Activated T-cell treated with anti-CD3 and anti-CD28 coated beads for 4 hours (primary cell): ENCODE measurements at places on chromosomes 16 and 17.

GRCh38 chr16:85891776-85892166 is 7.2 kb upstream of the IRF8 start:
- no peak for DNase-seq

- DNase-seq = no peak
Observed at GRCh38 chr17:57726838-57727237, 18.3 kb downstream of the CCDC182 start.

- no peak for DNase-seq
Observed at GRCh38 chr16:58651965-58652348, 22.3 kb upstream of the CNOT1 start.

DNA sequence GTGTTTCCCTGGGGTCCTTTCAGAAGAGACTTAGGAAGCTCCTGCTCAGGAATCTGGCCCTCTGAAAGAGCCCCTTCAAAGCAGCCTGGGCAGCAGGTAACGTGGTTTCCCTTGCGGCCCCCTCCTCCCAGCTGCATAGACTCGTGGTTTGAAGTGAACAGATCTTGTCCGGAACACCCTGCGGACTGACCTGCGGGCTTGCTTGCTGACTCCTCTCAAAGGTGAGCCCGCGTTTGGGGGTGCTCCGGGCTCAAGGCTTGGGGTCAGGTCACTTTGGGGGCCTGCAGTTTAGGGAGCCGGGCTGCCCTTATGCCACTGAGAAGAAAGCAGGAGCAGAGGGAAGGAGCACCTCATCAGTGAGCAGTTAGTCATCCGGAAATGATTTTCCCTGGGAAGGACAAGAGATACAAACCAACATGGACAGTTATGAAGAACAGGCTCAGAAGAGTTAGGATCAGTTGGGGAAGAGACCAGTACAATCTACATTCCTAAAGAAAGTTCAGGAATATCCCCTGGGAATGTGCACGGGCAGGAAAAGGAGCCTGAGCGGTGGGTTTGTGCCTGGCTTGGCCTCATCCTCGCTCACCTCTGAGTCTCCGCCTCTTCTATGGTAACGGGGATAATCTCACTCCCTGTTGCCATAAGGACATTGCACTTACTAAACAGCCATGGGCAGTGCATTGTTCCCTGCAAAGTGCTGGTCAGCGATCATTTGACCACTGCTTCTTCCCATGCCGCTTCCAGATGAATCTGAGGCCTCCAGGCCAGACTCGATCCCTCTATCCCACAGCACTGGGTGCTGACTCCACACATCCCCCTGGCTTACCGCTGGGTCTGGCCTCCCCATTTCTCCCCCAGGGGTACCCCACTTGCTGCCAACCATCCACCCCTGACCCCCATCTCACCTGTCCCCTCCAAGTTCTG is 10.0 kb downstream of the LDHD start:
- DNase-seq = no peak

DNA sequence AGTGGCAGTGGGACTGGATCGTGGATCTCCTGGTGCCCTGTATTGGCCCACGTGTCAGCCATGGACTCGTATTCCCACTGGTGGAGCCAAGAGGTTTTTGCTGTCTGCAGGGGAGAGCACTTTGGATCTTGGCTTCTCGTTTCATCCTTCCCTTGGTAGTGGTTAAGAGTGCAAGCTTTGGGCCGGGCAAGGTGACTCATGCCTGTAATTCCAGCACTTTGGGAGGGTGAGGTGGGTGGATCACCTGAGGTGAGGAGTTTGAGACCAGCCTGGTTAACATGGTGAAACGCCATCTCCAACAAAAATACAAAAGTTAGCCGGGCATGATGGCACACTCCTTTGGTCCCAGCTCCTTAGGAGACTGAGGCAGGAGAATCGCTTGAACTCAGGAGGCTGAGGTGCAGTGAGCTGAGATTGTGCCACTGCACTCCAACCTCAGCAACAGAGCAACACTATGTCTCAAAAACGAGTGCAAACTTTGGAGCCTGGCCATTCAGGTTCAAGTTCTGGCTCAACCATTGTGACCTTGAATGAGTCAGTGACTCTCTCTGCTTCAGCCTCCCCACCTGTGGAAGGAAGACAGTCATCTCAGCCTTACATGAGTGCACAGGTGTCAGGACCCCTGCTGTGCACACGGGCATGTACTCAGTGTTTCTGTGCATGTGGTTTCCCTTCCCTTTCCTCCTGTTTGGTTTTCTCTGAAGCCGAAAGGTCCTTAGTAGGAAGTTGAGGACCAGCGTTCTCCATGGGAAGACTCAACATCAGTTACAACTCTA is 57.4 kb downstream of the PLCG2 start:
- no peak for DNase-seq

DNA sequence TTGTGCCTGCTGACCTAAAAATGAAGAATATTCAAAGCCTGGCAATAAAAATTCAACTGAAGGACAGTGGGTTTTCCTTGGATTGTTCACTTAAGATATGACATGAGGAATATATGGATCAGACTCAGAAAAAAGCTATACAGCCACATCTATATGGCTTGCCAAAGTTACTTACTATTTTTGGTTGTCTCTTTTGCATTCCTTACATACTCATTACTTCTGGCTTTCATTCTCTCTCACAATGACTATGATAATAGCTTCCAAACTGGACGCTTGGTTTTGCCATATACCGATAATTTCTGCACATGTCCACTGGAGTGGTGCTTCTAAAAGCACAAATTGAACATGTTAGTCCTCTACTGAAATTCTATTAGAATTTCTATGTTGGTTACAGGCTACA is 664.9 kb downstream of the CDH8 start:
- no peak for DNase-seq

DNA sequence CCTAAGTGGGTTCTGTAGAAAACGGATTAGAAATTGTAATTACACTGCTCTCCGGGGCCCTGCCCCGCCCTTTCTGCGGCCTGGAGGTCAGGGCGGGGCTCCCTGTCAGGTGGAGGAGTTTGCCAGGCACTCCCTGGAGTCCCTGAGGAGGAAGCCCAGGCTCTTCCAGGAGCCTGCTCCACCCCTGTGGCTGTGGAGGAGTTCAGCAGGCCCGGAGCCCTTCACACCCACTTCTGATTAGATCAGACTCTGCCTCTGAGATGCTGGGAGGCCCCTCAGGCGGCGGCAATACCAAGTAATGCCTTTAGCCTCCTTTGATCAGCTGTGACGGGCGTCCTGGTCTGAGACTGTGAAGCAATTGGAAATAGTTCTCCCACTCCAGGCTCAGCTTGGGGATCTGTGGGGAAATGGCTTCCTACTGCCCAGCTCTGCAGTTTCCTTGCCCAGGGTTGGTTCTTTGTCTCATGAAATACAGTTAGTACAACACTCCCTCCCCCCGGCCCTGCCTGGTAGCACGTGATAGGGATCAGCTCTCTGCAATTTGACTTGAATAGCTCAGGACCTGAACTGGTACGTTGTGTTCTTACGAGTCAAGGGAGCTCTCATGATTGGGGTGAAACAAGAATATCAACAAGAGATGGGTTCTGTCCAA is 22.3 kb downstream of the BAIAP2 start:
- DNase-seq = no peak

DNA sequence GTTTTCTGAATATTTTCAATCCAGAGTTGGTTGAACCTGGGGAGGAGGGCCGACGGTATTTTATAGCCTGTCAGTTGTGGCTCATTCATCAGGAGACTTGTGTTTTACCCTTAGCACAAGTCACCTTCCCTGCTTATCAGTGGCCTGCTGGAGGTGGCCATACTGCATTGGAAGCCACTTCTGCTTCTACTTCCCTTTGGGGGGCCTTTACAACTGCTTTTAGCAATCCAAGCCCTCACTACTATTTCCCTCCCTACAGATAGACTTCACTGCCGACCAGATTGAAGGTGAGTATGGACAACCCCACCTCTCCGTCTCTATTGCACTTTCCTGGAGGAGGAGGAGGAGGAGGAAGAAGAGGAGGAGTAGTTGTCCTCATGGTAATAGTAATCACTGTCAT is 4.4 kb downstream of the MYL4 start:
- DNase-seq = no peak

- DNase-seq = peak; percentile 11
Observed at GRCh38 chr17:38604479-38605403, 1.0 kb downstream of the SRCIN1 start.

DNA sequence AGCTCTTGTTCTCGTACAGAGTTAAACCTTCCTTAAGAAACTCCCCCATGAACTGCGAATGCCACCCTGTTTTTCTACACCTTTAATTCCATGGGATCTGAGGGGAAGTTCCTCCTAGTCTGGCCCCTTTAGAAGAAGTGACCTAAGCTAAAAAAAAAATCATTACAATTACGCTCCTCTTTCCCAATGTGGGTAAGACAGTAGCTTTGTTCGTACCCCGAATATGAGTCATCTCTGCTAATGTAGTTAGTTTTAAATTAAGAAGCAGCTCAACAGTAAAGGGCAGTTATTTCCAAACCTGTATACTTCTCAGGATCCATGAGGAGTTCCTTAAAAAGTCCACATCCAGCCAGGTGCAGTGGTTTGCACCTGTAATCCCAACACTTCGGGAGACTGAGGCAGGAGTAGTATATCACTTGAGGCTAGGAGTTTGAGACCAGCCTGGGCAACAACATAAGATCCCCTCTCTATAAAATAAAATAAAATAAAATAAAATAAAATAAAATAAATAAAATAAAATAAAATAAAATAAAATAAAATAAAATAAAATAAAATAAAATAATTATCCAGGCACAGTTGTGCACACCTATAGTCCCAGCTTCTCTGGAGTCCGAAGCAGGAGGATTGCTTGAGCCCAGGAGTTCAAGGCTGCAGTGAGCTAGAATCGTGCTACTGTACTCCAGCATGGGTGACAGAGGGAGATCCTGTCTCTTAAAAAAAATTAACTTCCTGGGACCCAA is 26.1 kb downstream of the RCVRN start:
- DNase-seq = no peak

DNA sequence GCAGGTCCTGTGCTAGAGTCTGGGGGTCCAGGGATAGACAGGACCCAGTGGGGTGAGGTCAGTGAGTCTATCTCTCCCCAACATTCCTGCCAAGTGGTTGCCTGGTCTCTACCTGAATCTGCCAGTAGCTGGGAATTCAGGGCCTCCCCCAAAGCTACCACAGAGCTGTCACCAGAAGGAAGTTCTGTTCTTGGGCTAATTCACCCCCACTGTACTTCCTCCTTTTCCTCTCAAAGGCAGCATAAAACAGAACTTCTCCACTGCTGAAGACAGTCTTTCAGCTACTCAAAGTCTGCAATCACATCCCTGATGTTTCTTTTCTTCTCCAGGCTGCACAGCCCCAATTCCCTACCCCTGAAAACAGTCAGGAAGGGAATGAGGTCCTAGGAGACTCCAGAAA is 8.7 kb downstream of the CAMTA2 start:
- DNase-seq = no peak

DNA sequence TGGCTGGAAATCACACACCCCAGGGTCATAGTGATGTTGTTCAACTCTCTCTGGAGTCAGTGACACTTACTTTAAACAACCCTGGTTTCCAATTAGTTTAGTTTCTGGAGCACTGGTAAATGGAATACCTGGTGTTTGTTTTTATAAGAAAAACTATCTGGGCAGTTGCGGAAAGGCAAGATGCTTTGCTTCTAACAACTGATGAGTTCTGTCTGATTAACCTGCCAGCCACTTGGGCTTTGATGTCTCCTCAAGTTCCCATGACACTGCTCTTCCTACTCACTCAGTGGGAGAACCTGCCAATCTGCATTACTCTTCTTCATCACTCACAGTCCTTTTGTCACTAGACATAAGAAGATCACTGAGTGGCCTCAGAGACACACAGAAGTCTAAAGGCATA is 78.7 kb upstream of the MTMR4 start:
- DNase-seq = no peak

DNA sequence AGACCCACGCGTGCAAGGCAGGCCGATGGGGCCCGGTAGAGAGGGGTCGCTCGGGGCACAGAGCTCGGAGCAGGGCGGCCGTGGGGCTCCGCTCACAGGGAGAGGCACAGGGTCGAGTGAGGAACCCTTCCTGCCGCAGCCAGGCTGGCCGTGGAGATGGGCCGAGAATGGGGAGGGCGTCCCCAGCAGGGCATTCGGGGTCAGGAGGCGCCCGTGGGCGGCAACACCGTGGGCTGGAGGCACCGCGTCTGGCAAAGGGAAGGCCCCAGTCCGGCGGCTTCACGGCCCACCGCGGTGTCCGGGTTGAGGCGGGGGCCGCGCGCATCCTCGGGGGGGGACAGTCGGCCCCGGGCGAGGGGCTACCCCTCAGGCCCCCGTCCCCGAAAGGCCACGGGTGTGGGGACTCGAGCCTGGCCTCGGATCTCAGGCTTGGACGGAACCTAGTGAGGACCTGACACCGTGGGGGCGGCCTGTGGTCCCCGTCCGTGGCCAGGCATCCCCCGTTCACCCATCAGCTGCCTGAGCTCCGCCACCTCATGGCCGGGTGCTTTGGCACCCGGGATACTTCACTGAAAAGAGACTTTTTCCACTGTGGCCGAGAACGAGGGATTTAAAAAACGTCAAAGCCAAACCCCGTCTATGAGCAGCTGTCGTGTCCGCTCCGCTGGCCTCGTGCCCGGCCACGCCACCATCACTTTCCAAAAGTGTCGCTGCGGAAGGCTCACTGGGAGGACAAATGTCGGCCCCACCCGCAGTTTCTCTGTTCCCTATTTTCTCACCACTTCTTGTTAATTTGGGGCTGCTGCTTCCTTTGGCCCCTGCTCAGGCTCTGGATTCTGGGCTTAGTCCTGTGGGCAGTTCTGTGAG is 73.6 kb downstream of the METRNL start:
- no peak for DNase-seq

DNA sequence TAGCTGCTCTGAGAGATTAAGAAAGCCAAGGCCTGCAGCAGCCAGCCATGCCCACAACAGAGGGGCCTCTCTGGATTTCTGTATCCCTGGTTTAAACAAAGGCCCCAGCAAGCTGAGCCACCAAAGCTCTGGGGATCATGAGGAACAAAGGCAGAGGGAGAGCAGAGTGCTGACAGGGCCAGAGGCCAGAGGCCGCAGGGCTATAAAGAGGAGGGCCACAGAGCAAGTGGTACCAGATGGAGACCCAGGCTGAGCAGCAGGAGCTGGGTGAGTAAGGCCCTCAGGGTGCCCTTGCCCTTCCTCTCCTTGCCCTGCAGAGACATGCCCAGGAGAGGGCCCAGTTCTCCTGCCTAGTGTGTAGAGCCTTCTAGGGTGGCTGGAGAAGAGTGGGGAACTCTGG is at the start of gene CRYBA1:
CRYBA1 (plus strand) TSS at position 232 of the 400 bp plus-strand sequence; CDS start at position 237, 5 bp downstream.
- no peak for DNase-seq

DNA sequence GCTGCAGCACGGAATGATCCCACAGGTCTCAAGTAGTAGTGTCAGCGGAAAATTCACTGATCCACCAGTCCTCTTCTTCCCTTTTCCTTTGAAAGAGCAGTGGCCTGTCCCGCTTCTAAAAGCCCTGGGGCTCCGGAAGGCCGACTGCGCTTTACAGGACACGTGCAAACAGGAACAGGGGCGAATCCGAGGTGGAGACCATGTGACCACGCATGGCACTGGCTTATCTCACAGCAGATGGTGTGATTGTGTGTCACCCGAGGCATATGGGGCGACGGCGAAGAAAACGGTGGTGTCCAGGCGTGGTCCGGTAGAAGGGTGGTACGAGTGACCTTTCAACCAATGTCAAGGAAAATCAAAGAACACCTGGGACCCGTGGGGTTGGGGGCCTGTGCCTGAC is 12.0 kb upstream of the KCNJ18 start:
- DNase-seq = no peak
